Activated CD4-positive, alpha-beta memory T cell treated with anti-CD3 and anti-CD28 coated beads, Interleukin-2, amount 10 ng/mL, durations not matched to agents 7 days and 5 days (primary cell): ENCODE measurements at places on chromosomes 7 and 10. TPM values are rescaled to one million over a fixed set of nuclear protein-coding genes. Genes with fewer than 3 reads are reported as not detected.

LLCFC1 gene
- not detected for total RNA-seq

GRCh38 chr10:48633381-48634197, 28.7 kb upstream of the ARHGAP22 start:
- DNase-seq, result no peak

DNA sequence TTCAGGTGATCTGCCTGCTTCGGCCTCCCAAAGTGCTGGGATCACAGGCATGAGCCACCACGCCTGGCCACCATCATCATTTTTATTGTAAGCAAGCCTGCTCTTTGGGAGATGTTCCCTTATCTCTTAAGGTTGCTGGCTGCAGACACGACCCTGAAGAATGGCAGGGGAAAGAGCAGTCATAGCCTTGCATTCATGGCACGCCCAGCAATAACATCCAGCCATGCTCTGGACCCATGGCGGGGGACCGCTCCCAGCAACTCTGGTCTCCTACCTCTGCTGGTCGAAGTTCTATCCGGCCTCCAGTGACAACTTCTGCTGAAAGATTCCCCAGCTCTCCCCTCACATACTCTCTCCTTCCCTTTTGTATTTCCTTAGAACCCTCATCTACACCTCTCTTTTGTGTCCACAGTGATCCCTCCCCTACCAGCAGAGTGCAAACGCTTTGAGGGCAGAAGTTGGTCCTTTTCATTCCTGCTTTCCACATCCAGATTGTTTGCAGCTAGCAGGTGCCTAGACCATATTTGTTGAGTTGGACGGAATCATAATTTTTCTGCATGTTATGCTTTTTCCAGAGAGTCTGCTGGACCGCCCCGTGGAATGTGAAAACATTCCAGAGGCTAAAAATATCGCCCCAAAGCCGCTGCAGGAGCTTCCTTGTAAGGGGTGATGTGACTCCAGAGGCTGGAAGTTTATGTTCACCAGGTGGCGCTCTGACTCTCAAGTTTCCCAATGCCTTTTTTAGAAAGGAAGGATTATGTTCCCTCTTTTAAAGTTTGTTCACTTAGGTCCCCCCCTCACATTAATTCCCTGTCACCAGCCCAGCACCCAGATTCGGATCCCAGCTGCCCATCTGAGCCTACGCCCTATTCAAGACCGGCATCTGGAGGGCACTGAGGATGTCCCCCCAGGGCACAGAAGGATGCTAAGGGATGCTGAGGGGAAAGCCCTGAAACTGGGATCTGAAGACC, 4.3 kb upstream of the MARVELD1 start:
- DNase-seq, result peak; percentile 41

DNA sequence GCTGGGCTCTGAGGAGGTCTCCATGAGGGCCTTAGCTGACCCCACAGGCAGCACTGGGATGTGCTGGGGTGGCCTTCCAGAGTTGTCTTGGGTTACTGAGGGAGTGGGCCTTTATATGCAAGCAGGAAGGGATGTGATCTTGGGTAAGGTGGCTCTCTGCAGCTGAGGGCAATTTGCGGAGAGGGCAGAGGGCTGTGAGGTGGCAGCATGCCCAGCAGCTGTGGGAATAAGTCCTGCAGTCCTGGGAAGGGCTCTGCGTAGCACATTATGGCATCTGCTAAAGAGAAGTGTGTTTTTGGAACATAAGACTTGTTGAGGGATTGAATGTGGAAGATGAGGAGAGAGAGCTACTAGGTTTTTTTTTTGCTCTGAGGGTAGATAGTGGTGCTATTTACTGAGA, 99.6 kb upstream of the KMT2E start:
- DNase-seq, result no peak

STEAP4 gene
- not detected for total RNA-seq

GRCh38 chr7:48748081-48748833, 176.1 kb upstream of the CDC14C start:
- no peak for DNase-seq

DNA sequence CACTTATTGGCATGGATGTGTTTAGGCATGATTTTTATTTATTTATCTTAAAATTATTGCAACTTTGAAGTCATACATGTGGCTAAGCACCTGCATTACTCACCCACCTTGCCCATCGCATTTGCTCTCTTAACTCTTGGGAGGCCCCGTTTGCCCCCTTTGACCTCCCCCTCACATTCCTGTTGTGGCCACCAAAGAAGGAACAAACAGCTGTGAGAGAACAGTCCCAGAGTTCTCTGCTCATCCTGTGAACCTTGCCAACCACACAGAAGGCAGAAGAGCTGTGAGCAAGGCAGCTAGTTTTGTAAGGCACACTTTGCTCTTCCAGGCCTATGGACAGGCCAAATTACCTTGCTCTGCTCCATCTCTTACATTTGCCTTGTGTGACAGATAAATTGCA, 23.6 kb upstream of the FGL2 start:
- no peak for DNase-seq

DNA sequence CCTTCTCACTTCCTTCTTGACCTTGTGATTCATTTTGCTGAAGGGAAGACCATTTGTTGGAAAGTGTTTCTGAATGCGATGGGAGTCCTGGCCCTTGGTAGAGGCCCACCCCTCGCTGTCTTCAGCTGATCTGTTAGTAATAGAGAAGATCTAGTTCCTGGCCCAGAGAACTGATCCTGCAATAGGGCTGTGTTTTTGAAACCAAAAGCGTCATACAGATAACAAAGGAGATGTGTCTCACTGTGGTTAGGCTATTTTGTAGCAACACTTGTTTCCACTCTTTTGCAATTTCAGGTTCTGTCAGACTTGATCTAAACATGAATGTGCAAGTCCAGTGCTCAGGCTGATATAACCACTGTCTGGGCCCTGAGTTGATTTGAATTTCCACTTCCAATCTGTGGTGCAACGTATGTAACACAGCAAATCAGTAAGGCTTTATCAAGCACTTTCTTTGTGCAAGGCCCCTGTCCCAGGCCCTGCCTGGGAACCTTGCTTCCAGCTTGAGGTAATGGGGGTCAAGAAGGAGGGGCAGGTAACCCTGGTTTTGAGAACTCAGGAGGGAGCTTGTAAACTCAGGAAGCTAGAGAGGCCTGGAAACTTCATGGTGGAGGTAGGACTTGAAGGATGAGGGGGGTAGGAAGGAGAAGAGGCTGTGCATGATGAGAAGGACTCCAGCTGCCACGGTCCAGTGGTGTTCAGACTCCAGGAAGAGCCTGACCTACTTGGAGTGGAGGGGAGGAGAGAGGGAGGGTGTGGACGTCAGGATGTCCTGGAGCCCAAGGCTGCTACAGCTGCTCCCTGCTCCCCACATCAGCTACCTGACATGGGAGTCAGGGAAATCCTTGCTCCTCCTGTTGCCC, 42.2 kb upstream of the SRGN start:
- peak; percentile 53 for DNase-seq

ANKIB1 gene
- 65.1 TPM for total RNA-seq

- no peak for DNase-seq
Observed at GRCh38 chr7:2629746-2630681, 1.8 kb upstream of the TTYH3 start.

DNA sequence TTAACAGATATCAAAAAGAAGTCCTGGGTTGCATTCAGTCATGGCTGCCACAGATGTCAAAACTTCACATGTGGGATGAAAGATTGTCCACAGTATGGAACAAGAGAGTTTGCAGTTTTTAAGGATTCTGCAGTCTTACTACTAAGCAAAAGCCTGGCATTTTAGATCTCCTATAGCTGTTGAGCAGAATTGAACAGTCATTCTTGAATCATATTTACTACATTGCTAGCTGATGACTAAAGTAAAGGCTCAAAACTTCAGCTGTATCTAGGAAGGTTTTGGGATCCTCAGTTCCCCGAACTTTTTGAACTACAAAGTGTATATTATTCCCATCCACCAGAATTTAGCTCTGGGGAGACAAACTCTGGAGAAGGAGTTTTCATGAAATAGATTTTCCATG, 31.0 kb downstream of the BET1 start:
- DNase-seq, result no peak
